Mesenchymal stem cell (in vitro differentiated cells and primary cell): ENCODE measurements at places on chromosomes 5 and 9.

DNA sequence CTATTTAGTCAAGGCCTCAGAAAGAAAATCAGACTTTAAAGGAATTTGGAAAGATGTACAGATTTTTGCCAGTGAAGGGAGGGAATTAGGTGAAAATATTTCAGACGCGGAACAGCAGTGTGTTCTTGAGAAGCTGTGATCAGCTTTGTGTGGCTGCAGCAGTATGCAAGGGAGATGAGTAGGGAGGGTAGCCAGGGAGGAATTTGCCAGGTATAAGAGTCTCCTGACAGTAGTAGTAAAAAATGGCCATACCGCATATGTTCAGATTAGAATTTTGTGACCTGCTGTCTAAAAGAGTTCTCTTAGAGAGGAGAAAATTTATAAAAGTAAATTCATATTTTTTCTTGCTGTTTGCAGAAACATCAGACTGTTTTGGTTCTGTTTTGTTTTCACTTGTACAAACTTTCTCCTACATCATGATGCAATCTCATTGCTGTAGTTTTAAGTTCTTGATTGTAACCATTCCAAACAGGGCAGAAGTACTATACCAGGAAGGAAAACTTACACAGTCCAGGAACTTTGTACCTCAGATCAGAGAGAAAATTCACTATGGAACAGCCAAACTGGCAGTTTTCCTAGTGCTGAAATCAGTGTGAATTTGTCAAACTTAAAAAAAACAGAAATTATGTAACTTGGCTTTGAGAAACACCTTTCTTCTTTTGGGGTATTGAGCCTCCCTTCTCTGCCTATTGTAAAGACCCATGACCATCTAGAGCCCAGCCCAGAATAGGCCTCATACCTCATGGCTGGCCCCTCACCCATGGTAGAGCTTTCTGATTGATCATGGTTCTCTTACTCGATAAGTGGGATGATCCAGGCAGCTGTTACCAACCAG, 78.4 kb upstream of the NR3C1 start:
- DNase-seq = no peak

DNA sequence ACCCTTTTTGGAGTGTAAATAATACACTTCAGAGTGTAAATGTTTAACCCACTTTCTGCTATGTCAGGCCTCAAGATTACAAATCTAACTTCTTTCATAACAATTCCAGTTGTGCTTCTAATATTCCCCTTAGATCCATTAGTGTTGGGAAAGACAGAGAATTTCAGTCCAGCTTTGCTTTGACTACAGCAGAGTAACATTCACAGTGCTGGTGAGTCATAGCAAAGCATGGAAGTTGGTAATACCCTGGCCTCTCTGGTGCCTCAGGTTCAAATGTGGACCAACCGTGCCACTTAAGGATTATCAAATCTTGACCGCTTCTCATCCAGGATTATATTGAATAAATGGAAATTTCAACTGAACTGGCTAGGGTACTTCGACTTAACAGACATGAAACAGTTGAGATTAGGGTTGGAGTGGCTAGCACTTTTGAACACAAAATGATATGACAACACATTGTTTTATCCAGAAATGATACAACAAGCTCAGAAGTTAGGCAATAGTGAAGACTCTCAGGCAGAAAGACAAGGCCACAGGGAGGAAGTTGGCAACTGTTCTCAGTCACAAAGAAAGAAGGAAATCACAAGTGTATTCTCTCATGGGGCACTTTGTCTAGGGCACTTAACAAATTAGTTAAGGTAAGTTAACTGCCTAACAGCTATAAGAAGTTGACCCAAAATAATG, 24.4 kb upstream of the RASA1 start:
- peak; percentile 93 for DNase-seq

DNA sequence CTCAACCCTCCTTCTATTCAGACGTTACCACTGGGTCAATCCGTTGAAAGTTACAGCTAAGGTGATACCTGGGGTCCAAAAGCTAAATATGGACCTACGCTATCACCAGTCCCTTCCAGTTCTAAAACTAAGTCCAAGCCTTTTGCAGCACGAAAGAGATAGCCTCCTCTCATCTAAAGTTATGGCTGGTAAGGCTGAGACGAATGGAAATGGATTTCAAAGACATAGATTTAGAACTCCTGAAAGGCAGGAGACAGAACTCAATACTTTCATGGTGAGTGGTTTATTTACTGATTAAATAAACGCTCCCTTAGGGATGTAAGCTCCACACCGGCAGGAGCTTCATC, 751 bp upstream of the RIC1 start:
- DNase-seq = no peak

GRCh38 chr9:126470241-126470993, 143.3 kb upstream of the LMX1B start:
- no peak for DNase-seq

DNA sequence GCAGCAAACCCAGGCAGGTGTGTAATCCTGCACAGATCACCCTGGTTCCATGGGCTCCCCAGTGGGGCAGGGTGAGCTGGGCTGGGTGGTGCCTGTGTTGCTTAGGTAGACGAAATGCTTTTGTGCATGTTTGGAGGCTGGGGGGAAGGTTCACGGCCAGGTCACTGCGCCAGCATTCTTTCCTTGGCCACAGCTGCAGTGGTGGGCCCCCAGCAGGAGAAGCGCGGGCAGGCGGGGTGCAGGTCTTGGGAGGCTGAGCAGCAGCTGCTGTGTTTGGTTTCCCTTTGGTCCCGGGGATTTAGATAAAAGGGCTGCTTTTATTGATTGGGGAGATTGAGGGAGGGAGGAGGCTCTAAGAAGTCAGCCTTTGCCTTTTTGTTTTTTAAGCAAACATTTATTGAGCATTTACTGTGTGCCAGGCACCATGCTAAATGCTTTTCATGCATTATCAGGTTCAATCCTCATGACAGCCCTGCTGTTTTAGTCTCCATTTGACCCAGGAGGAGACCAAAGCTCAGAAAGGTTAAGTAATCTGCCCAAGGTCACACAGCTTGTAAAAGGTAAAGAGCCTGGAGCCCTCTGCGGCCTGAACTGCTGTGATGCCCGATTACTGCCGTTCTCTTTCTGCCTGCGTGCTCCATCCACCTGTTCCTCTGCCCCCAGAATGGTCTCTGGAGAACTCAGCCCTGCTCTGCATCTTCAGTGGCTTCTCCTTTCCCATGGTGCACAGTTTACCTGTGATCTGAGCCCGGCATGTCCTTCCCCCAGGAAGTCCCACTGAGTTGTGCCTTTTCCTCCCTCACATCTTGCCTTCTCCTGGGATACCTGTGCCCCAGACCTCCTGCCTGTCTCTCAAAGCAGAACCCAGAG, 94.4 kb downstream of the MACROH2A1 start:
- no peak for DNase-seq

- no peak for DNase-seq
These were observed 62.1 kb downstream of the PCSK1 start for GRCh38 chr5:96370976-96371375.

- DNase-seq = peak; percentile 58
These were observed 670.8 kb downstream of the ACTL7B start for GRCh38 chr9:108184941-108185340.

DNA sequence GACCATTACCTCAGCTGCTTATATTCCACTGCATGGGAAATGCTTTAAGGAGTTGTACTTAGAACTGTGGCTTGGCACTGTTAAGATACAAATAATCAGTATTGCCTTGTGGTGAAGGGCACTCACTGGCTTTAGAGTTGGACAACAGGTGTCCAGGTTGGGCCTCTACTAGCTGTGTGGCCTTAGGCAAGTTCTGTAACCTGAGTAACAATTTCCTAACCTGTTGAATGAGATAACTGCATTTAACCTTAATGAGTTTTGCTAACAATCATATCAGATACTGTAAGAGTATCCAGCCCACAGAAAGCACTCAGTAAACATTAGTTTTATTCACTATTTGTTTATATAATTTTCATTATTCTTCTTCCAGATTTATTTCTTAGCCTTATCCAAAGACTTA, 17.2 kb upstream of the HK3 start:
- no peak for DNase-seq

DNA sequence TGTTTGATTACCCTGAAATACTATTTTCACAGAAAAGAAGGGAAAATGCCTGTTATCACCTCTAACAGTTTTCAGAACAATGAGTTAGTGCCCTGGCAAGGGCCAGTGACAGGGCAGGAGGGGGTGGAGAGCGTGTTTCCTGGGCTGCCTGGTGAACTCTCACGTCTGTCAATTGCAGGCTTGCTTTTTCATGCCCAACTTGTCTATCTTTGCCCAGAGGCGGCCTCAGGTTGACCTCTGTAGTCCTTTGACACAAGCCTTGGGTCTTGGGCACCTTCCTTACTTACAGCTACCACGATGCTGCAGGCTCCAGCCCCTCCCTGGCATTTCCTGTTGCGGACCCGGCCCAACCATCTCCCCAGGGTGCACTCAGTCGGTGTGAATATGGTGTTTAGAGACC, 2.2 kb upstream of the CEL start:
- no peak for DNase-seq

DNA sequence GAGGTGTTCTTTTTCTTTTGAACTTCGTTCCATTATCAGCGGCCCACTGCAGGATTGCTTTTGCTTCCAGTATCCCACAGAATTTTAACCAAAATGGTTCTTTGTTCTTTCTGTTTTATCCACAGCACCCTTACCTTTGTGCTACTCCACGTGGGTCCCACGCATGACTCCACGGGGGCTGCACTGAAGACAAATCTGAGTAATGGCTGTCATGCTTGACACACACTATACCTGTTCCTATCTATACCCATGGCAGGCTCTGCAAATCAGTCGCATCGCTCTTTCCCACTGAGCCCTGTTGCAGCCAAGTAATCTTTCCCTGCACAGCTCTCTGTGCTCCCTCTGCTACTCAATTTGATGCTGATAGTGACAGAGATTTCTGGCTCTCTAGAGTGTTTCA, 69.7 kb downstream of the NSG2 start:
- no peak for DNase-seq
